Natural killer cell (primary cell): ENCODE measurements at places on chromosomes 1 and 21.

DNA sequence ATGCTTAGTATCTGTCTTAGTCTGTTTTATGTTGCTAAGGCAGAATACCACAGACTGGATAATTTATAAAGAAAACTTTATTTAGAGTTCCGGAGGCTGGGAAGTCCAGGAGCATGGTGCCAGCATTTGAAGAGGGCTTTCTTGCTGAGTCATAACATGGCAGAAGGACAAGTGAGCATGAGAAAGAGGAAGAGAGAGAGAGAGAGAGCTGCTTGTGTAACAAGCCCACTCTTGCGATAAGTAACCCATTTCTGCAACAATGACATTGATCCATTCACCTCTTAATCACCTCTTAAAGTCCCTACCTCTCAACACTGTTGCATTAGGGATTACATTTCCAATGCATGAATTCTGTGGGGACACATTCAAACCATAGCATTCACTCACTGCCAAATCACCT, 11.7 kb upstream of the MYOCOS start:
- no peak for DNase-seq

DNA sequence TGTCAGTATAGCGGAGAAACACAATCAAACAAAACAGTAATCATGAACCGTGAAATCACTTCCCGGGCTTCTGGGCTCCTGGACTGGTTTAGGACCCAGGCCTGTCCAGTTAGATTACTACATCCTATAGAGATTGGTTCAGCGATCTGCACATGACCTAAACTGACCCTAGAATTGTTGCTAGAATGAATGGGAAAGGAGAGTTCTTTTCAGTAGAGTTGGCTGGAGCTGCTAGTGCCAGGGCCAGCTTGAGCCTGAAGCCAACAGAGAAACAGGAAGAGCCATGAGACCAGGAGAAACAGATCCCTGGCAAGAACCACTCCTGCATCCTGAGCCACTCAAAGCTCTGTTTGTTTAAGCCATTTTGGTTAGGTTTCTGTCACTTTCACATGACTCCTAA, 474.3 kb upstream of the C1orf87 start:
- DNase-seq, result no peak

- peak; percentile 51 for DNase-seq
Observed at GRCh38 chr1:117312453-117313138, 54.7 kb upstream of the MAN1A2 start.

GRCh38 chr1:38454236-38454635, 405.3 kb downstream of the RRAGC start:
- no peak for DNase-seq
